ENCODE measurements at places on chromosomes 11 and 22.

- no peak for DNase-seq
Observed at GRCh38 chr11:119267645-119268044, 49.3 kb downstream of the MCAM start.

- no peak for DNase-seq
Observed at GRCh38 chr11:12455938-12456337, 78.6 kb downstream of the PARVA start.

- DNase-seq: no peak
Observed at GRCh38 chr11:95641495-95641894, 148.1 kb downstream of the FAM76B start.

DNA sequence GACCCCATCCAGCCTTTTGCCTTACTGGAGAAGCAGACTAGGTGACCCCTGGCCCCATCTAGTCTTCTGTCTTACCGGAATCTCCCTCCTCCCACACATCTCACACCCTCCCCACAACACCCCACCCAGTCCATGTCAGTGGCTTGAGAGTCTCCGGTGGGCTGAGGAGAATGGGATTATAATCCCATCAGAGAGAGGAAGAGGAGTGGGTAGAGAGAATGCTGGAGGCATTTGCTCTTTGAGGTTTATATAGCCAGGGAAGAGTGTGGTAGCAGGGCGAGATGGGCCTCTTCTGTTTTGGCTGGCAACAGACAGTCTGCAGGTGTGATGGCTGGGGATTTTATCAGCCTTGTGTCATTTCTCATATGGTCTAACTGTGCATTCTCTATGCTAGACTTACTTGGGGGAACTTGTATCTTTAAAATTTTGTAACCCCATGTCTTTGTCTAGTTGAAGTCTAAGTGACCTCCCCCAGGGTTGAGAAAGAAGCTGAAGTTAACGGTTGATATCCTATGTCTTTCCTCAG lies 50.3 kb downstream of the GRAMD1B start:
- no peak for DNase-seq

DNA sequence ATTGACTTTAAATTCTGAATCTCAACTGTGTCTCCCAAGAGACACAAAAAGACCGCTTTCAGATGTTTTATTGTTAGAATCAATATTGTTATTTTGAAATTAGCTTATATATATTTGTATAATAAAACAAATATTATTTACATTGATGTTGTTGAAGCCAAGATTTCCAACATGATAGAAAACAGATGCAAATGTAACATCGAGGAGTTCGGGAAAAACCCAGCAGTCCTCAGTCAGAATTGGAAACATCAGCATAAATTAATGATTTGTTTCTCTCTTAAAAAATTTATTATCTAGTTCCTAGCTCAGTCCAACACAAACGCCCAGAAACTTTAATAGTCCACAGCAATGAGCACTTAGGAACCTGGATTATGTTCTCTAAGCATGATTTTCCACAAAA lies 1330.4 kb downstream of the TBC1D22A start:
- no peak for DNase-seq

- no peak for DNase-seq
Observed at GRCh38 chr11:64445651-64446050, 86.7 kb downstream of the RPS6KA4 start.

- DNase-seq: no peak
Observed at GRCh38 chr11:123797114-123797513, 9.0 kb downstream of the OR6M1 start.

DNA sequence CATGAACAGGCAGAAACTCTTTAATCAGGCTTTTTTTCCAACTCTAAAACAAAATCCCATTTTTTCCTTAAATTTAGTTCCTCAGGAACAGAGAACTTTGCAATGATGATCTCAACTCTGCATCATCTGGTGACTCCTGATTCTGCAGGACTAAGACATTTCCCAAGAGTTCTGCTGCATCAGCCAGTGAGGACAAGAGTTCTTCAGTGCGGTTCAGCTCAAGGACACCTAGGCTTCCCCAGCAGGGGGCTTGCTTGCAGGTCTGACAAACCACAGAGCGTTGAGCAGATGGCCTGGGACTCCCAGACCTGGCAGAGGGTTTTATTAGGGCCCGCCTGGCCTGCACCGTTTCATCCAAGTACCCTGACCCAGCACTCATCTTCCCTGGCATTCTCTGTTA lies 6.4 kb downstream of the CDCA5 start:
- DNase-seq: no peak

- no peak for DNase-seq
Observed at GRCh38 chr22:19214078-19214473, 35.5 kb upstream of the SLC25A1 start.

DNA sequence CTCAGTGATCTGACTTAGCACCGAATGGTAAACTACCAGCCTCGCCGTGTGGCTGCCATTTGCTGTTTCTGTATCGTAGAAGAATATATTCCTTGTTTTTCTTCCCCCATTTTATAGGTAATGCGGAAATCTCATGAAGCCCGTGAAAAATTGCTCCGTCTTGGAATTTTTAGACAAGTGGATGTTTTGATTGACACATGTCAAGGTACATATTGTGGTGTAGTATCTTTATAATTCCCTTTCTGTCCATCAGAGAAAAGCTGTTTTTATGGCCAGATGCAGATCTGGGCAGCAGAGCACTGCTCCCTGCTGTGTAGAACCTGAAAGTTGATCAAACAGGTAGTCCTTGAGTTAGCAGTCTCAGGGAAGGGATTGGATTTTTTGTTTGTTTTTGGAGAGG lies 13.4 kb downstream of the SAMM50 start:
- no peak for DNase-seq

DNA sequence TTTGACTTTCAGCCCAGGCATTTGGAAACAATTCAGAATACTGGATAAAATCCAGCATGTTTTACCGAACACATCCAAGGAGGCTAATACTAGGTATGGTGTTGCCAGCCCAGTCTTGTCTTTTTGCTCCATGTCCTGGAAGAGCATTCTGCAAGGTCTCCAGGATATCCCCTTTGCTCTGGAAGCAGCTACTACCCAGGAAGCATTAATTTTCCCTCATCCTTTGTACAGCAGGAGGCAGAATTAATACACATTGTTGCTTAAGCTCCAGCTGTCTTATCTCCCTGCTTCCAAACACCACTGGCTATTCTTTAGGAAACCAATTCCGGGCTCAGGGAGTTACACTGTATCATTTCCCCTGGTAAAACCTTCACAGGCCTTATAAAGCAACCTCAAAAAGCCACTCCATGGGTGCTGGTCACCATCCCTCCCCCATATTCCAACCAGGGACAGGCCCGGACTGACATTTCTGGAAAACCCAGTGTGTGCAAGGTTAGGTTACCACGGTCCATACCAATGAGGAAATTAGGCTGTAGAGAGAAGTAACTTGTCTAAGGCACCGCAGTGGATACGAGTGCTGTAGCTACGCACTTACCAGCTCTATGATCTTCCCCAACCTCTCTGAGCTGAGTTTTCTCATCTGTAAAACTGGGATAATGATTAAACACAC lies 1.5 kb upstream of the UBASH3B start:
- DNase-seq: no peak

DNA sequence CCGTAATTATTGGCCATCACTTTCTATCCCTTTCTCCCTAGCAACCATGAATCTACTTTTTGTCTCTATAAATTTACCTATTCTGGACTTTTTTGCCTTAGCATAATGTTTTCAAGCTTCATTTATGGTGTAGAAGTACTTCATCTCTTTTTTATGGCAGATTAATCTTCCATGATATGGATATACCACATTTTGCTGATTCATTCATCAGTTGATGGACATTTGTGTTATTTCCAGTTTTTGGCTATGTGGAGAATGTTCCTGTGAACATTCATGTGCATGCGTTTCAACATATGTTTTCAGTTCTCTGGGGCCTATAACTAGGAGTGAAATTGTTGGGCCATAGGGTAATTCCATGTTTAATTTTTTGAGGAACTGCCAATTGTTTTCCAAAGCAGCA lies 12.8 kb downstream of the CAPN1 start:
- no peak for DNase-seq

DNA sequence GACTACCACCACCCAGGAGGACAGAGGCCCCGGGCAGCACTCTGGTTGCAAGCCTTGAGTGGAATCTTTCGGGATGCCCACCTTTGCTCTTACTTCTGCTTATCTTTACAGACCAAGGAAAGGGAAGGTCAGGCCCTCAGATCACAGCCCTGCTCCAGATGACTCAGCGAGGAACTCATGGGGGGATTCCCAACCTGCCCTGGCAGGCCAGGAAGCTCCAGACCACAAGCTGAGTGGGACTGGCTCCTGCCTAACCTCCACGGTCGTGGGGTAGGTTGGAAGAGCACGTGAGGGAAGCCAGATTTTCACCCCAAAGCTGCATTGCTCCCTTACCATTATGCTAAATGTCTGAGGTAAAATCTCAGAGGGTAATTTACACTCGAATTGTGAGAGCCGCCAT lies 11.8 kb downstream of the TBC1D10A start:
- DNase-seq: no peak

- DNase-seq: no peak
Observed at GRCh38 chr11:112961751-112962578, 745 bp downstream of the NCAM1 start.

GRCh38 chr22:26525946-26526564 lies 13.8 kb upstream of the TFIP11 start:
- no peak for DNase-seq

- no peak for DNase-seq
Observed at GRCh38 chr11:60633645-60634044, 65.8 kb upstream of the MS4A8 start.

Measured in activated T-helper 1 cell treated with anti-CD3 and anti-CD28 coated beads, Interleukin-2, amount 50 U/mL, for 16 hours (primary cell).